ENCODE measurements at places on chromosomes 5 and 9.
A peak's percentile ranks its signal among the peaks of the same experiment; 100 is the strongest.

DNA sequence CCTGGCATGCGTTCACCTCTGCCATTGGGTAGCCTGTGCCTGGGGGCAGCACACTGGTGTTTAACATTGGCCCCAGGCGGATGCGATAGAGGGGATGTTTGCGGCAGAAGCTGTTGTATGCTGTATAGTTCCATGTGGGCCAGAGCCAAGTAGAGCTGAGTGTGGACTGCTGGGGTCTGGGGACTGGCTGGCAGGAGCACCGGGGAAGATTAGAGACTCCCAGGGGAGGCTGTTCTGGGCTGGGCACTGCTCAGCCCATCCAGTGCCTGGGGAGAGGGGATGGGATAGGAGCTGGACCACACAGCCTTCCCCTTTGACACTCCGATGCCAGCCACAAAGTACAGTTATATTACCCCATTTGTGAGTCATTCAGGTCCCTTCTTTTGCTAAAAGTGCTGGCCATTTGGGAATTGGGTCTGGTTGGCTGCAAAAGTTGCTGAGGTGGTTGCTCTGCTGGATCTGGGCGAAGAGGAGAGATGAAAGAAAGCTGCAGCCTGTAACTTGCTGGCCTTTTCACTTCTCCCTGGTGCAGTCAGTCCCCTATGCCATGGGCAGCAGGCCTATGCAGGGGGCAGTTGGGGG, 73.8 kb downstream of the RGS3 start:
- DNase-seq: no peak

GRCh38 chr5:55899344-55899743, 48.2 kb downstream of the IL31RA start:
- DNase-seq: peak; percentile 43

DNA sequence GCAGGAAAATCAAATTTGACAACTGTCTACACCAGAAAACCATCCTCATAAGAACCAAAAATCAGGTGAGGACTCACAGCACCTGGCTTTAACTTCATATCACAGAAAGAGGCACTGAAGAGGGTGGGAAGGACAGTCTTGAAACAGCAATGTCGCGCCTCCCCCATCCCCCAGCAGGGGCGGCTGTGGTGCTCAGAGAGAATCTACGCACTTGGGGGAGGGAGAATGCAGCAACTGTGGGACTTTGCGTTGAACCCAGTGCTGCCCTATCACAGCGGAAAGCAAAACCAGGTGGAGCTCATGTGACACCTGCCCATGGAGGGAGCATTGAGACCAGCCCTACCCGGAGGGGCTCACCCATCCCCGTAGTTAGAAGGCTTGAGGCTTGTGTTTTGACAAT, 191.8 kb downstream of the MSX2 start:
- no peak for DNase-seq

DNA sequence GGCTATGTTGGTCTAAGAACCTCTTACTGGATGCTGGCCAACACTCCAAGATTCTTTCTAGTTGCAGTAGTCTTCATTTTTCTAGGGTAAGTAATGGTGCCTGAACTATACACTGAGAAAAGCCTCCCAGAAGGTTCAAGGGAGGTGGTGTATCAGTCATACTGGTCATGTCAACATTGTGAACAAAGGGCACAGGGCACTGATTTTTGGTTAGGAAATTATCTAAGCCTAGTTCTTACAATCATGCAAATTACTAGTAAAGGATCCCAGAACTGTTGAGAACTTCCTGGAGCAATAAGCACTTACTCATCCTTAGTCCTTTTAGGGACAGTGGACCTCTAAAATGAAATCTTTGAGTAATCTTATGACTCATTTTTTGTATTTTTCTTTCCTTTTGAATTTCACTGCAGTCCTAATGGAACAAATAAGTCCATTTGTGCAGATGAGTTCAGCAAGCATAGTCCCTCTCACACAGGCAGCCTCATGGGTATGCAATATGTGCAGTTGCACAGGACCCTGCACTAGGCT, 21.1 kb upstream of the CDC42SE2 start:
- peak; percentile 77 for DNase-seq

- DNase-seq: no peak
Observed at GRCh38 chr5:132103969-132104391, 30.4 kb downstream of the CSF2 start.

GRCh38 chr9:16442622-16443021, 427.8 kb downstream of the BNC2 start:
- DNase-seq: peak; percentile 85

- DNase-seq: peak; percentile 19
Observed at GRCh38 chr5:132684491-132684890, 10.7 kb downstream of the IL4 start.

GRCh38 chr9:116716438-116716837, 29.3 kb downstream of the TRIM32 start:
- no peak for DNase-seq

GRCh38 chr9:27469550-27469949, 54.5 kb upstream of the IFNK start:
- no peak for DNase-seq

GRCh38 chr5:96049398-96050272, 88.0 kb upstream of the ELL2 start:
- peak; percentile 95 for DNase-seq

DNA sequence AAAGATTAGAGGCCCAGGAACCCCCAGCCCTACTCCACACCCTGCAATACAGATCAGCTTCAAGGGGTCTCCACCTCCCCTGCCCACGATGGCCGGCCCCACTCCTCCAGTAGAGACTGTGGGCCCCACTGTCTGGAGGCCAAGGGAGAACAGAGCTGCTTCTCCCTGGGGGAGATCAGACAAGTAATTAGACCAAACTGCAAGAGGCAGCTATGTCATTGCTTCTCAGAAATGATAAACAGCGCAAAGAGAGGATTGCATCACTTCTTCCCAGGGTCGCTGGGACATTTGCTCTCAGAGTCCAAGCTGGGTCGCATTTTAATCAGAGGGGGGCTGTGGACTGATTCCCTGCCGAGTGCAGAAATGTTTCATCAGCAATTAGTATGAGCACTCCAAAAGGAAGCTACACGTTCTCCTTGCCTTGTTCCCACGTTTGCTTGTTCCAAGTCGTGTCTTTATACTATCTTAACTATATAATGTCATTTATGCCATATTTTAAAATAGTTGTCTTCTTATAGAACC, 59.9 kb downstream of the ROPN1L start:
- peak; percentile 37 for DNase-seq

DNA sequence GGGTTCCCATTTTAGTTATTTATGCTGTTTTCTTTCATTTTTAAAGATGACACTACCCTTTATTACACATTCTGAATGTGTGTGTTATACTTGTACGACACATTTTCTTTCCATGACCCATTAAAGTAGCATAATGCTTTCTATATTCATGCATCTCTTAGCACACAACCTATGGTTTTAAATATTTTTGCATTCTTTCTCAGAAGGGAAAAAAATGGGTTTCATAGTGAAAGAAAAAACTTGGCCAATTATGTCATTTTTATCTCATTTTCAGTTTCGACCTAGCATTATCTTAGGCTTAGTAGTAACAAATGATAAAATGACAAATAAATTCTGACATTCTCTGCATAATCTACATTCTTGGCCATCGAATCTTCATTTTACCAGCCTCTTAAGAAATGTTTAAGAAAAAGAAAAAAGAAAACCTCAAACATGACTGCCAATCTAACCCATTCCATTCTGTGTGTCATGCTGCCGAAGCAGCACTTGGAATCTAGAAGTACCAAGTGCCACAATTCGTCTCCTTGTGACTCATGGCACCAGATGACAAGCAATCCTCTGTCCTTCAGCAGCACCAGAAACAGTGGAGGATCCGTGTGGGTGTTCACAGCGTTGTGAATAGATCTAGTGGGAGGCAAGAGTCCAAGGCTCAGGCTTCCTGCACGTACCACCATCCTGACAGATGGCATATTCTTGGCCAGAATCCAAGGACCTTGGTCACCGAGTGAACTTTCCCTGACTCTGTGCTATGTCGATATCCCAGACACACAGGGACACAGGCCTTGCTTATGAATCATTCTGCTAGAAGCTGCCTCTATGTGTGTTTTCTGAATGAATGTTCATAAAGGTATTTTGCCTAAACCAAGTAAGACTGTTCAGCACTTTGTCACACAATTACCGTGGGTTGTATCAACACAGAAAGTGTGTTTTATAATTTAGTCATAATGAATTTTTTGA, 502.7 kb downstream of the NR2F1-AS1 start:
- DNase-seq: peak; percentile 85

DNA sequence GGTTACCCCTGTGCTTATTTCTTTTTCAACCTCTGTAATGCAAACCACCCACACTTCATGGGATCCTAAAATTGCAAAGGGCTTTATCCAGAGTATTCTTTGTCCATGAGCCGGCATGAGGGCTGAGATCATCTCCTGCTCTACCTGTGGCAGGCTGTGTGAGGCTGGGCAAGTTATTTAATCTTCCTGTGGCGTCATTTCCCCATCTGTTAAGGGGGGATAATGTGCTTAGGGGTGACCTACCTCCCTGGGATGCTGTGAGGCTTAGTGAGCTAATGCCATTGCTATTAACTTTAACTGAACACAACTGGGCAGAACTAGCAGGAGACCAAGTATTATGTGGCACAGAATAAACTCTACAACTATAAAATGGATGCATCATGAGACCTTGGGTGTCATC, 17.0 kb downstream of the FRMPD1 start:
- DNase-seq: no peak

- peak; percentile 96 for DNase-seq
Observed at GRCh38 chr5:74631081-74631953, 9.2 kb downstream of the ENC1 start.

- DNase-seq: no peak
Observed at GRCh38 chr5:137616046-137616445, 116.9 kb upstream of the SPOCK1 start.

- no peak for DNase-seq
Observed at GRCh38 chr5:151171529-151171928, 13.9 kb upstream of the ANXA6 start.

- DNase-seq: peak; percentile 19
Observed at GRCh38 chr9:41229408-41230401, 40.6 kb upstream of the ZNG1F start.

GRCh38 chr9:93397661-93398373, 53.7 kb upstream of the FAM120A start:
- DNase-seq: peak; percentile 89

- DNase-seq: peak; percentile 31
Observed at GRCh38 chr9:91198405-91198804, 163.3 kb downstream of the AUH start.

- no peak for DNase-seq
Observed at GRCh38 chr9:101415578-101415977, 16.9 kb downstream of the ZNF189 start.

- peak; percentile 23 for DNase-seq
Observed at GRCh38 chr5:16596581-16596940, 20.2 kb downstream of the RETREG1 start.

DNA sequence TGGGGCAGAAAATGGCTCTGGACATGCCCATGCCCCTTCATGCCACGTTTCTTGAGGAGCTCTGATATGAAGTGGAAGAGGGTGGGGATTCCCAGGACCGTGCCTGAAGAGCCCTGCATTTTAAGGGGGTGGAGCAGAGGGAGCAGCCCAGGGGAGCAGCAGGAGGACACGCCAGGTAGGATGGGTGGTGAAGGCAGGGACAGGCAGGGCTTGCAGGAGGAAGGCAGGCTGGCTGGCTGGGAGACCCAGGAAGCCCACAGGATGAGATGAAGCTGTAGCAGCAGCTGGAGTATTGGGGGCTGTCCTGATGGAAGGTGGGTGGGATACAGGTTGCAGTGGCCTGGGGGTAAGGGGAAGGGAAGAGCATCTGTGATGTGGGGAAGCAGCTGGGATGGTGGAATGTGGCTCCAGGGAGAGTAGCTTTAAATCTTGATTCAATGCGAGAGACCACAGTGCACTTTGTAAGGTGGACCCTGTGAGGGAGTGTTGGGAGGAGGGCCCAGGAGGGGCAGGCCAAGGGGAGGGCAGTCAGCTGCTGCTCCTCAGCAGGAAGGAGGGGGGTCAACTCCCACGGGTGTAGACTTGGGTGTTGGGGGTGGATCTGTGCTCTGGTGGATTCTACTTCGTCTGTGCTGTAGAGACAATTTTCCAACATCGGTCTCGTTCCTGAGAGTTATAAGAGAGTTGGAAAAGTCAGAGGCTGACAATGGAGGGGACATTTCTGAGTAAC, 242.6 kb upstream of the IRX4 start:
- DNase-seq: no peak

DNA sequence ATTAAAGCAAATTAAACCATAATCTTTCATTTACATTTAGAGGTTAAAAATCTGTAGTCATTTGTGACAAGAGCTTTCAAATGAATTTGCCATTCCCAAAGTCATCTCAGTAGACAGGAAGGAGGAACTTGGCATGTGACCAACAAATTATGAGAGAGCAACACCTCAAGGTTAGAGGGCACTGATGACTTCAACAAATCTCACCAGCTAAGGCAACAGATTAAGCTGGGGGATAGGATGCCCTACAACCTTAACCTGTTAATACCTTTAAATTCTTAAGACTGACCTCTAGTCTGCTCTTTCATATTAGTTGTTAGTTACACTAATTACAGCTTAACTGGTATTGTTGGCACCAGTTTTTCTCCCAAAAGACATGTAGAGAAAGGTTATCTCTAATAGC, 18.4 kb downstream of the POU5F2 start:
- no peak for DNase-seq

DNA sequence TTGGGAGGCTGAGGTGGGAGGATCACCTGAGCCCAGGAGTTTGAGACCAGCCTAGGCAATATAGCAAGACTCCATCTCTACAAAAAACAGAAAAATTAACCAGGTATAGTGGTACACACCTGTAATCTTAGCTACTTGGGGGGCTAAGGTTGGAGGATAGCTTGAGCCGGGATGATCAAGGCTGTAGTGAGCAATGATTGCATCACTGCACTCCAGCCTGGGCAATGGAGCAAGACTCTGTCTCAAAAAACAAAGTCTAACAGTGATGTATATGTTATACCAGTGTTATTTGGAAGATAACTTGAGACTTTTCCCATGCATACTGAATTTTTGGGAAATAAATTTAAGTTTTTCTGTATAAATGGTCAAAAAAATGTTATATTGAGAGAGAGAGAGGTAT, 146.3 kb downstream of the ZCCHC7 start:
- DNase-seq: no peak

DNA sequence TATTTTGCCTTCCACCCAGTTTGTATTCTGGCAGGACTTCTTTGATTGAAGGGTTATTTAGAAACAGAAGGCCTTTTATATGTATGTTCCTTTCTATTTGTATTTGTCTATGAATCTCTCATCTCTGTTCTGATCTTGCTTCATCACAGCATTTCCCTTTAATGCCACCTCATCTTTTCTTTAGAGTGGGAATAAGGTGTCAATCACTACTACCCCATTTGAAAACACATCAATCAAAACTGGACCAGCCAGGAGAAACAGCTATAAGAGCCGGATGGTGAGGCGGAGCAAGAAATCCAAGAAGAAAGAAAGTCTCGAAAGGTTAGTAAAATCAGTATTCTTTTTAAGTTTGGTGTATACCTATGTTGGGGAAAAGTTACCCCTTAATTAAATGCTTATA, 36.3 kb downstream of the CD180 start:
- no peak for DNase-seq

DNA sequence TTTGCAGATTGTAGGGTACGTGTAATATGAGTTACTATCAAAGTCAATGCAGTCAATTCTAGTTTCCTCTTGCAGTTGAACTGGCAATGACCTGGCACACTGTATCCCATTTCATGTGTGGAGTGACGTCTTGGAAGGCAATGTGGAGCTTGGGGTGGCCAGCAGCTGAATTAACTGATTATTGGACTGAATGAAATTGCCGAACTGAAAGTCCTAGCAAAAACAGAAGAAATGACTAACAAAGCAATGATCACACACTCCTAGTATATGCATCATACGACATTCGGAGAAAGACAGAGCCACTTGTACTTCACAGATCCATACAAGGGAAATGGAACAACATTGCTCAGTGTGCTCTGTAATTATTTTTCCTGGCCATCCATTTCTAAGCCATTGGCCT, 259.1 kb upstream of the DAPK1 start:
- DNase-seq: no peak

GRCh38 chr5:158599157-158599556, 500.6 kb downstream of the EBF1 start:
- DNase-seq: no peak
